Nucleus accumbens (tissue), 56 donors: ENCODE measurements at places on chromosomes 2 and 18.

DNA sequence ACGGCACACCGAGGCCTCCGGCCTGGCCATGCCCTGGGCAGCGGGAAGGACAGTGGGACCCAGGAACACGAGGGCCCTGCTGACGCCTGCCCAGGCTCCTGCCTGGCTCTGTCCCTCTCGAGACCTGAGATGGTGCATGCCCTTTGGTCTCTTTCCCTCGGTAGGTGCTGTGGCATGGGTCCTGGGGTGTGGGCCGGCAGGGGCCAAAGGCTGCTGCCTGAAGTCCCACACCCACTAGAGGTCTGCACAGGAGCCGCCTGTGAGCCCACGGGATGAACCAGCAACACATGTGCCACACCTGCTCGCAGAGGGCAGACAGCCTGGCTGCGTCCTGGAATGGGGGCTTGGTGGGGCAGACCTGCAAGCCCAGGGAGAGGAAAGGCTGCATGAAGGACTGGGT, 73.3 kb downstream of the NDUFA10 start:
- no peak for DNase-seq

DNA sequence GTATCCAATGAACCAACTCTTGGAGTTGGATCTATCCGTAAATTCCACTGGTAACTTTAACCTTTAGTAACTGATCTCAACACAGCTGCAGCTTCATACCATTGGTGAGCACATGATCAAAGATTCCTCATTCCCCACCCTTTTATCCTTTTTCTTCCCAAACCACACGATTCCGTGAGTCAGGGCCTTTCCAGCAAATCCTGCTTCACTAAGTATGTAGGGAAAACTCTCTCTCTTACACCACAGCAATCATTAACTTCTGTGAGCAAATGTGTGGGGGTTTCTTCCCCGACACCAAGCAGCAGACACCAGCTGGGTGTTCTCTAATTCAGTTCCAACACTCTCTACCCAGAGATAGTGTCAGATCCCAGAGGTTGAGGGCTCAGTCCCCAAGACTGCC, 23.5 kb downstream of the ELP2 start:
- DNase-seq = no peak

GRCh38 chr2:233544200-233544610, 22.4 kb downstream of the USP40 start:
- DNase-seq = no peak

GRCh38 chr18:39751161-39751560, 2185.6 kb upstream of the CELF4 start:
- no peak for DNase-seq

GRCh38 chr2:119744335-119744939, 15.3 kb upstream of the PTPN4 start:
- no peak for DNase-seq

DNA sequence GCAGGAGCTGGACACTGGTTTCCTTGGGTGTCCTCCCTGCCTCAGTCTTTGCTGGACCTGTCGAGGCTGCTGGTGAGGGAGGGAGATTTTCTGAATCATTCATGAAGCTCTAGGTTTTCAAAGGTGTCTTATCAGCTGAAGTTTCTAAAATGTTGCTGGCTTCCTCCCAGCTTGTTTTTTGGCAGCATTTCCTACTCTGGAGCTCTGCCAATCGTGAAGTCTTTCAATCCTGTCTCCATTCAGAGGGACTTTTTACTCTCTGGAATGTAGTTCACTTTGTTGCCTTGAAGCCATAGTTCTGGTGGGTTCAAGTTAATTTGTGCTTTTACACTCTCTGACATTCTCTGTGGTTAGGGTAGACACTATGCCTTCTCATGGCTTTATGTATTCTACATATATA, 23.9 kb downstream of the SNTG2 start:
- DNase-seq = no peak

DNA sequence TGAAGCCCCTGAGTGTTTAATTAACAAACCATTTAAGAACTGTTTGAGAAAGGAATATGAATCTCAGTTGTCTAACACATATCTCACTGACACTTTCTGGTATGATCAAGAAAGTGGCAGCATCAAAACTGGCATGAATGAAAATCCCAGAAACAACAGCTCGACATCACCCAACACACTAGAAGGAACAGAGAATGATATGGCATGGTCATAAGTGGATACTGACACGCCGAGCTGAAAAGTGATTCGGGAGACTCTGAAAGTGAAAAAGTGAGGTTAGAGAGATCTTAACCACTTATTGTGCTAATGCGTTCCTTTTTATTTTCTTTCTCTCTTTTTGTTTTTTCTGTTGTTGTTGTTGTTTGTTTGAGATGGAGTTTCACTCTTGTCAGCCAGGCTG, 37.9 kb downstream of the MRPL35 start:
- DNase-seq = no peak

GRCh38 chr2:26685989-26686839, 6.3 kb upstream of the KCNK3 start:
- no peak for DNase-seq

- DNase-seq = no peak
Observed at GRCh38 chr2:584863-585823, 92.1 kb downstream of the TMEM18 start.

DNA sequence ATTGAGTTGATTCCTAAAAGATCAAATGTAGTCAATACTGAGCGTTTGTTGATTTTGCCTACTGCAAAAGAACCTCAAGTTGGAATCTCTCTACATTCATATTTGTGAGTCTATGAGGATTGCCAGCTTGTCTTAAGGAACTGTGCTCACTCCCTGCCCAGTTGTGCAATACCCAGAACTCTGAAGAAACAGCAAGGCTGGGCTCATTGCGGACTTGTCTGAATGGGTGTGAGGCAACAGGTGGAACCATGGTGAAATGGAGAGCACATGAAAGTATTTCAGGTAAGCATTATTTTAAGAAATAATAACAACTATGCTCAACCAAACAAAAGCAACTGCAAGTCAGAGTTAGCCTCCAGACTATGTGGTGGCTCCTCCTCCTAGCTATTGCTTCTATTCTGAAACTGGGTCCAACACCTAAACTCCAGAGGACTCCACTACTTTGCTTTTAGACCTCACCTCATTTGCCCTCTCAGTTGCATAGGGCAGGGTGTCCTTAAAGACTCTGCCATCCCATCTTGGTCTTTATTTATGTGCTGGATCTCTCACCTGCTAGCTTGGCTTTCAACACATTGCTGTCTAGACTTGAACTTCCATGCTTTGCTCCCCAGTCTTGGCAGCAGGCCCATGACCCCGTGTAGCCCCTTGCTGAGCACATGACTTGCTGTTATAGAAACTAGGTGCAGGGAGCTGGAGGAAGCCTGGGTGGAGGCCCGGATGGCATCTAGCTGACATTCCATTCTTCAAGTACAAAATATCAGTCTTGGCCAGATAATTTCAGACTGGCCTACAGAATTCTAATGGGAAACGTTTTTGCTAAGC, 94.8 kb upstream of the ARL5A start:
- DNase-seq = no peak

DNA sequence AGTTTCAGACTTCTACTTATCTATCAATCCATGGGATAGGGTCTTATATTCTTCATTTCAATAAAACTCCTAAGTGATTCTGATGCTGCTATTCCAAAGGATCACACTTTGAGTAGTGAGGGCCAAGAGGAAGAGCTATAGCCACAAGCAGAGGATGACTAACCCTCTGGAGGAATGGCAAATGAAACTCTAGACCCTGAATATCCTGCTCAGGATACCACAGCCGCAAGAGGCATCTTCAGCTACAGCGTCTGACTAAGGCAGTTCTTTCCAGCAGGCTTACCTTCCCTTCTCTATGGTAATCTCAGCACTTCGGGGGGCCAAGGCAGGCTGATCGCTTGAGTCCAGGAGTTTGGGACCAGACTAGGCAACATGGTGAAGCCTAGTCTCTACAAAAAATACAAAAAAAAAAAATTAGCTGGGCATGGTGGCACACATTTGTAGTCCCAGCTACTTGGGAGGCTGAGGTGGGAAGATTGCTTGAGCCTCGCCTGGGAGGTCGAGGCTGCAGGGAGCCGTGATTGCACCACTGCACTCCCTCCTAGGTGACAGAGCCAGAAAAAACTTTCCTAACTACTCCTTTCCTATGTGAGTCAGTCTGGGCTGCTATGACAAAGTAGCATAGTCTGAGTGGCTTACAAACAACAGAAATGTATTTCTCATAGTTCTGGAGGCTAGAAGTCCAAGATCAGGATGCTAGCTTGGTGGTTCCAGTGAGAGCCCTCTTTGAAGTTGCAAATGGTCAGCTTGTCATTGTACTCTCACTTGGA, 371.9 kb downstream of the IRS1 start:
- no peak for DNase-seq

DNA sequence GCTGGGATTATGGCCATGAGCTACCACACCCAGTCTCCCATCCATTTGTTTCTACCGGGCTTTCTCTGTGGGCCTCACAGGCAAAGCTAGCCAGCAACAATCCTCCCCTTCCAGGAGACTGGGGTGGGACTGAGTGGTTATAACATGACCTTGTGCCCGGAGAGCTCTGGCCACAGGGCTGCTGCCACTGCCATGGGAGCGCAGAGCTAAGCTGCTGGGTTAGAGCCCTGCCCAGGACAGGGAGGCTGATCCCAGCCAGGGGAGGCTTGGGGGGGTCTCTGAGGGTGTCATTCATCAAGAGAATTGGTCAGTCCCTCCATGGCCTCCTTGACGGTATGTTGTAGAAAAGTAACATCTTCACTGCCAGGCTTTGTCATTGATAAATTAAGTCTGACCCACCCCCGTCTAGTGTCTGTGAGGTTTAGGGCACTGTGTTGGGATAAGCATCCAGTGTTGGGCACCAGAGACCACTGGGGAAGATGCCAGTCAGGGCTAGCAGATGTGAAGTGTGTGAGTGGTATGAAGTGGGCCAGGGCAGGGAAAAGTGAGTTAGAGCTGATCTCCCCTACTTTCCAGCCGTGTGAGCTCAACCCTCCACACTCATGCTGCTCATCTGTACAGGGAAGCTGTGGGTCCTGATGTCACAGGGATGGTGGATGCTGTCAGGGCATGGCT, 368.4 kb upstream of the HS6ST1 start:
- no peak for DNase-seq

DNA sequence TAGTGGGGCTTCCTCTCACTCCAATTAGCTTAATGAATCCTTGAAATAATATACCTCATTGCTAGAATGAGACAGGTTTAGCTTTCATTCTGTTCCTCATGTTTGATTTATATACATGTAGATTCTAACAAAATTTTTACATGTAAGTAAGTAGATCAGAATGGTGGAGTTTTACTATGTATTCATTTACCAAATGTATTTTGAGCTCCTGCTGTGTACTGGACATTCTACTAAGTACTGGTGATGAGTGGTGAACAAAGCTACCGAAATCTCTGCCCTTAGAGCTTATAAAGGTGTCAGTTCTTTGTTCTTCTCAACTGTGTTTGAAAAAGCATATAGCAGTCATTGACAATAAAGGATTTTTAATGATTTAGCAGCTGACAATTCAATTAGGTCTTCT, 19.7 kb downstream of the MTA3 start:
- DNase-seq = no peak

DNA sequence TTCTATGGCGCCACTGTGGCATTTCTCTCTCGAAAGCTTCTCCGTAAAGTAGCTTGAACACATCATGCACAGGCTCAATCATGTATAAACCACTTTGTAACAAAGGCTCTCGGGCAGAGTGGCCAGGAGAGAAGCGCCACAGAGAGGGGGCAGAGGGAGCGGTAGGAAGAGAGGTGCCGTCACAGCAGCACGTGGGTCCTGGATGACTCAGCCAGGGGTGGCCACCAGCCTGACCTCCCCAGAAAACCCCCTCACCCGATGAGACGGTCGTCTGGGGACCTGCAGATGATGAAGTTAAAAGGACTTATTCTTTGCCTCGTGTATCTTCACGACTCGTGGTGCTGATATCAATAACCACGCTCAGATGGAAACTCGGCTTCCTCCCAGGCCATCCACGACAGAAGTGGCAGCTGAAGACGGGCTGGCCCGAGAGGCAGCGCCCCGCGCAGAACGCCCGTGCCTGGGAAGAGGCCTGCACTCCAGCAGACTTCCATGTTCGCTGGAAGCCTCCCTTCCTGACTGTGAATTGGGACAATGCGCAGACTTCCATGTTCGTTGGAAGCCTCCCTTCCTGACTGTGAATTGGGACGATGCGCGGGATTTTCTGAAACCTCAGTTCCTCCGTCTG, 46.4 kb upstream of the MTCL1 start:
- DNase-seq = no peak

DNA sequence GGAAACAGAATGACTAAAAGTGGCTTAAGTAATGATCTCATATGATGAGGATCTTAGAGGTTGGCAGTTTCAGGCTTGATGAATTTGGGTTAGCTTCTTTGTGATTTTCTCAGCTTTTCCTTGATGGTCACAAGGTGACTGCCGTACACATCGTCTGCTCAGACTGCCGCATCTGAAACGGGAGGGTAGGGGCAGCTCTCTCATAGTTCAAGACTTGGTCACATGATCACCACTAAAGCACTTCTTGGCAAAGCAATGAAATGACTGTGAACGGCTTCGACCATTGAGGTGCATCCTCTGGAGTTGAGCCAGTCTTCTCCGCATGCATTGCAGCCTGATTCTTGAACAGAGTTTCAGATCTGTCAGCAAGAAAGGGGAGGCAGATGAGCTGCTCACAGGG, 43.8 kb downstream of the LPIN1 start:
- no peak for DNase-seq

DNA sequence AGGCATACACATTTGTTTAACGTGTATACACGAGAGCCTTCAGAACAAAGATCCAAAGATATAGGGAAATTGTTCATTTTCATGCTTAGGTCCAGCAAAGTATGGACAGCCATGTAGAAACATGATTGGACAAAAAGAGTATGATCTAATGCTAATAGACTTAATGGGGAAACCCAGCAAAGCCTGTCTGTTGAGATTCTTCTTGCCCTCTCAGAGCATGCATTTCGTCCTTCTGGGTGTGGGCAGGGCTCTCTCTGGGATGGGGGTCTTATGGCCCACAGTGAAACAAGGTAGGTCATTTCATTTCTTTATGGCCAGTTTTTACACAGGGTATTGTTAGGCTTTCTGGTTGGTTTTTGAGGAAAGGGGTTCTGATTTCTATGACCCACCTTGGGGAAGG, 124.4 kb downstream of the COMMD1 start:
- no peak for DNase-seq

DNA sequence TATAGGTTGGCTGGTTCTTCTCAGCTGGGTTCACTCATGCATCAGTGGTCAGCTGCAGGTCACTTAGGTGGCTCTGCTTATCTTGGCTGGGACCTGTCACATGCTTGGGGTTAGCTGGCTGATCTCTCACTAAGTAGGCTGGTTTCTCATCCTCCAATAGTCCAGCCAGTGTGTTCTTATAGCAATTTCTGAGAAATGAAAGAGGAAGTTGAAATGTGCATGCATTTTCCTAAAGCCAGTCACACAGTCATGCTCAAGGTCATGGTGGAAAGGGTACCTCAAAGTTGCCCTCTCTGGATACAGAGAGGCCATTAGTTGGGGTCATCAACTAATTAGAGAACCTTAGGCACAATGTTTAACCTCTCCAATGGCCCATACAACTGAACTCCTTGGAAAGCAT, 64.4 kb downstream of the KLHL29 start:
- DNase-seq = no peak
